ENCODE measurements at places on chromosomes 3 and 15.

DNA sequence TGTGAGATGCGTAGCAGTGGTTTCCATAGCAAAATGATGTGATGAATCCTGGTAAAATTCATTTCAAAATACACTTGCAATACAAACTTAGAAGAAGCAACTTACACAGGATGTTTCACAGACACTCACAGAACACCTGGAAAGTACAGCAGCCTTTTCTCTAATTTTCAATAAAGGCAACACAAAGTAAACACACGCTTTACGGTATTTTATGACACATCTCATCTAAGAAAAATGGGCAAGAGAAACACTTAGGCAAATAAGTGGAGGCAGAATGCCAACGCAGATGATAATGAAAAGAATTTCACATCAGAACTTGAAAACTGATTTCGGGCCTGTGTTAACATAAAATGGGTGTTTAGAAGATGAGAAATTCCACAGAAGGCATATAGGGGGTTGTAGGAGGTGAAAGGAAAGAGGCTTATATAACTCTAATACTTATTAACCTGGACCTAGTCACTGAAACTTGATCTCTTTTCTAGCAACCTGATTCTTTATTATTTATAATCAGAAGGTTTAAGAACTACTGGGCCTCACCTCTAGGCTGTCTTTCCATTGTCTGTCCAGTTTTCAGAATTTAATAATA, 25.6 kb upstream of the MAP3K13 start:
- DNase-seq: no peak

DNA sequence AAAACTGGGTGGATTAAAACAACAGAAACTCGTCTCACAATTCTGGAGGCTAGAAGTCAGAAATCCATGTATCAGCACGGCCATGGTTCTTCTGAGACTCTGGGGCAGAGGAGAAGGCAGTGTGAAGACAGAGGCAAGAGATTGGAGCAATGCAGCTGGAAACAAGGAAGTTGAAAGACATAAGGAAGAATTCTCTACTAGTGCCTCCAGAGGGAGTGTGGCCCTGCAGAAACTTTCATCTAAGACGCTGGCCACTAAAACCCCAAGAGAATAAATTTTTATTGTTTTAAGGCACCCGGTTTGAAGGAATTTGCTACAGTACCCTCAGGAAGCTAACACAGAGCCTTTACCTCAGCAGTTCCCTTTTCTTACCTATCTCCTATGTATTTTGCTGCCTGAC, 1012.2 kb upstream of the CADM2 start:
- DNase-seq: no peak

- no peak for DNase-seq
Measured at GRCh38 chr3:190266913-190267290, 55.3 kb downstream of the CLDN1 start.

- DNase-seq: no peak
Measured at GRCh38 chr15:66620744-66621344, 55.0 kb upstream of the LCTL start.

- DNase-seq: no peak
Measured at GRCh38 chr3:51538115-51538458, 432 bp upstream of the RAD54L2 start.

GRCh38 chr15:45468294-45468693, 54.3 kb downstream of the SLC30A4 start:
- no peak for DNase-seq

DNA sequence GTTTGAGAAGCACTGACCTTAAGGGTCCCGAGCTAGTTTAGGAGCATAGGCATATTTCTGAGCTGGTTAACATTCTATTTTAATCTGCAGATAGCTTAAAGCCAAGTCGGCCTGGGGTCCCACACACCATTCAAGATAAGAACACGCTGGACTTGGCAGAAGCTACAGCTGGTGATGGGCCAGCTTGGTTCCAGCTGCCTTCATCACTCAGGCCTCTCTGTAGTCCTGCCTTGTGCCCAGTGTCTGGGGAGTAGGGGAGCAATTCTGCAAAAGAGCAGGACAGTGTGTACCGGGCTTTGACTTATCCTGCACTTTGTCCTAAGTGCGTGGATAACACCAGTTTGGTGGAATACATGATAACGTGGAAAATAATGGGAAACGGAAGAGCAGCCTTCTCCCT, 164.5 kb downstream of the MEGF11 start:
- no peak for DNase-seq

DNA sequence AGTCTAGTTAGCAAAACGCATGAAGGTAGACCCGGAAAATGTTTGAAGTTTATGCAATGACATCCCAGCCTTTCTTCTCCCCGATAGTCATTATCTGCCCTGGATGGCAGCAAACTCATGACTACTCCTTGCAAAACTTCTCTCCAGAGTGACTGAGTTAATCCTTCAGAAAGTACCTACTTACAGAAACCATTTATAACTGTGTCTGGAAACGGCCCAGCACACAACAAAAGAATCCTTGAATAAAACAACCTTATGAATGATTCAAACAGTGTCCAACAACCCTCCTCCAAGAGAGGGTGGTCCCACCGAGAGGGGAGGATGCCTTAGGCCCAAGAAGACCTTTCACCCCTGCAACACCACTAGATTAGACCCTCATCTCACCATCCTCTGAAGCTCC, 14.2 kb downstream of the ST8SIA2 start:
- DNase-seq: no peak

DNA sequence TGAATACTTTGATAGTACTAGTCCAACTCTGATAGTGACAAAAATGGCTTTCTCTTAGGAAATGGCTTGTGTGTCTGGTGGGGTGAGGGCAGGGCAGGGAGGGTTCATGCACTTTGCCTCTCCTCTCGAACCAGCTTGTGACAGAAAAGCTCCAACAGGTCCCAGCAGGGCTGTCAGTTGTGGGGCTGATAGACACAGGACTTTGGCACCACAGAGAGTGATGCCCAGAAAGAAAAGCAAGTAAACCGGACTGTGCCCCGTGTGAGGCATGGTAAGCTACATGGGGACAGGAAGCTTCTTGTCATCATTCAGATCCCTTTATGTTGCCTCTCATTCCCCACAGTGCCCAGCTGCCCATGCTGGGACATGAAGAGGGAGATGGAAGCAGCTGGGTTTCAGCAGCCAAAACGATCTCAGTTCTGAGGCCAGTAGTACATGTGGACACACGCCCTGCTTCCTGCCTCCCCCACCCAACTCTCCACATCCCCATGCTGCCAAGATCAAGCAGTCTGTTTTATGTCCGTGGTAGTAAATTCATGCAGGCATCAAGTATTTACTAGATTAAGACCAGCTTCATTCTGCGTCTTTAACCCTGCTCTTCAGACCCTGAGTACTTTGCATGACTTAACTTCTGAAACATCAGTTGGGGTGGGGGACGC, 29.7 kb upstream of the LIPC start:
- DNase-seq: no peak

DNA sequence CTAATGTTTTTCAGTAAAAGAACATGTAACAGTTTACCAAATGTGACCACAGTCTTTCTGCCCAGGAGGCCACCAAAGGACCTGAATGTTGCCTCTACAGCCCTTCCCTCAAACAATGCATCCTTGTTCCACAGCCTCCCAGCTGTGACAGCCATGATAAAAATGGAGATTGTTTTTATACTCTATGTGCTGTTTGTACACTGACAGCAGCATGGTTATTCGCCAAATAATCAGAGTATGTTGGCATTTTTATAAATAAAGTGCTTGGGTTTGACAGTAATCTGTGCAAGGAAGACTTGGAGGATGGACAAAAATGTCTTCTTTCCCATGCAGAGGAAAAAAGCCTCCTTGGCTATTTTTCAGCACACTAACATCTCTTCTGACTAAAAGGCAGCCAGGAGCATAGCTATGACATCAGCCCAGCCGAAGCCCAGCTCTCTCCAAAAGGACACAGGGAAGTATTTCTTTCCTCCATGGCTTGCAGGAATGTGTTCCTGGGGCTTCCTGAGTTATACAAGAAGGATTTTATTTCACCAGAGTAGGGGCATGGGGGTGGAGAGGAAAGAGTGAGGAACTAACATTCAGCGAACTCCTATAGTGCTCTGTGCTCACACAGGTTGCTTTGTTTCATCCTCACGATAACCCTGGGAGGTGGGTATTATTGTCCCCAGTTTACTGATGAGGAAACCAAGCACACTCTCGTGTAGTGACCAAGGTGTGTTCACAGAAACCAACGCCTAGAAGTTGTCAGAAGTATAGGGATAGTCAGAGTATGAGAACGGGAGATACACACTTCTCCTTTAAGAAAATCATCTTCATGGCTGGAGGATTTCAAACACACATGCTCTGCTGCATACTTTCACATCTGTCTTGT, 339.7 kb downstream of the MECOM start:
- no peak for DNase-seq

GRCh38 chr3:148226246-148226645, 471.5 kb upstream of the AGTR1 start:
- no peak for DNase-seq

- DNase-seq: no peak
Measured at GRCh38 chr15:44501768-44502366, 35.1 kb upstream of the EIF3J start.

DNA sequence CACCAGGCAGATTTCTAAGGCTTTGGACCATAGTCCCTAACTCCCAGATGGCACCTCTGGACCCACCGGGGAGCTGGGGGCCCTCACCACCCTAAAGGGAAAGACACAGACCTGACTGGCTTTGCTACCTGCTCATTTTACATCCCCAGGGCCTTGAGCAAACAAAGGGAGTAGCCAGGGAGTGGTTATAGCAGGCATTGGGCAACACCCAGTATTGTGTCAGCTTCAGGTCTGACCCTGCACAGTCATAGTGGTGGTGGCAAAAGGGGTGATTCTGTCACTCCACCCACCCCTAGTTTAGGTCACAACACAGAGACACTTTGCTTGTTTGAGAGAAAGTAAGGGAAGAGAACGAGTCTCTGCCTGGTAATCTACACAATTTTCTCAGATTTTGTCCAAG, 352.5 kb downstream of the DIPK2A start:
- DNase-seq: no peak

DNA sequence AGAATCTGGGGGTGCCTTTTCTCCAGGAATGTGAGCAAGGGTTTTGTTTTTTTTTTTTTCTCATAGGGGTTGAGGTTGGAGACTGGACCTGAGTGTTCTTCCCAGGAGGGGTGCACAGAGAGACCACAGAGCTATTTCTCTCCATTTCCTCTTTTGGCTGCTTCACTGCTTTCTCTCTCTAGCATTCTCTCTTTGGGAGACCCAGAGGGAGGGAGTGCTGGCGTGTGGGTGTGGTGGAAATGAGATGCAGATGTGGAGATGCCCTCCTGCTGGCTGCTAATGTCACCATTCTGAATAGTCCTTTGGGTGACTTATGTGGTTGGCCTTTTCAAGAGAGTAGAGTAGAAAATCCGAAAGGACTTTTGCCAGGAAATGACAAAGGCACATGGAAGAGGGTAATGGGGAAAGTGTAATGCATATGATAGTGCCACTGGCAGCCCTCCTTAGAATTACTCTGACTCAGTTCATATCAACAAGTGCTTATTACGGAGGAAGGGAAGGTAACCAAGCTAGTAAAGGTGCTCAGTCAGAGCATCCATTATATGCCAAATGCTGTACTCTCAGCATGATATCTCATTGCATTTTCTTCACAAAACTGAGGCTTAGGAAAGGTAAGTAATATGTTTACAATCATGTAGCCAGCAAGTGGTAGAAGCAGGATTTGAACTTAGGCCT, 1.9 kb downstream of the SYN2 start:
- DNase-seq: no peak

- DNase-seq: no peak
Measured at GRCh38 chr3:106714400-106714799, 662.8 kb upstream of the CCDC54 start.

GRCh38 chr3:122587572-122587971, 10.1 kb downstream of the PARP15 start:
- DNase-seq: no peak

DNA sequence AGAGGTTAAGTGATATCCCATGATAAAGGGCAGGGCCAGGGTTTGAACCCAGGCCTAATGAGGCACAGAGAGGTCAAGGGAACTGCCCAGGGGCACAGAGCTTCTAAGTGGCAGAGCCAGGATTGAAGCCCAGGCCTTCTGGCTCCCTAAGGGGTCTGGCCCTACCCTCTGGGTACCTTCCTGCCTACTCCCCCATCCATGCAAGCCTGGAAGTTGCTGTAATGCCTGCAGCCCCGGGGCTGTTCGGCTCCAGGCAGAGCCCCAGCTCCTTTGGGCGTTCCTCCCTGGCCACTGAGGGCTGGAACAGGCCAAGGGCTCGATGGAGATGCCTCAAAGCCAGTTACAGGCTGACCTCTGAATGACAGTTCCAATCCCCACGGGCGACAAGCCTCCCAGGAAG, 4.5 kb downstream of the GRIP2 start:
- no peak for DNase-seq

- DNase-seq: no peak
Measured at GRCh38 chr3:27387625-27388024, 18.4 kb upstream of the NEK10 start.

- DNase-seq: no peak
Measured at GRCh38 chr3:115293321-115293720, 146.2 kb upstream of the ZBTB20 start.

DNA sequence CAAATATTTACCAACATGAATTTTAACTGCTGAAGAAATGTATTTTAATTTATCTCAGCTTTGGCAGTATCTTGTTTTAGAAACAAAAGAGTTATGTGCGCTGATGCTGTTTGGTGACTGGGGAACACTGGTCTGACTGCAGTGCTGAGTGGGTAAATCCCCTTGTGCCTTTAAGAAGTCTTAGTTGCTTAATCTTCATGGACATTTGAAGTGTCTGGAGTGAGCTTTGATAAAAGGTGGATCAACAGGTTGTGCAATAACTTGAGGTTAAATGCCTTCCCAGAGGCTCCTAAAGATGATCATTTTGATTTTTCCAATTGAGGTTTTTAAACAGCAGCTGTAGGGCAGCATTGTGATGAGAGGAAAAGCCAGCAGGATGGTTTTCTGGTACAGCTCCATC, 68.7 kb downstream of the TP63 start:
- DNase-seq: no peak

- no peak for DNase-seq
Measured at GRCh38 chr3:70871909-70872656, 559.6 kb upstream of the MDFIC2 start.

GRCh38 chr15:76344893-76345582, 8.5 kb downstream of the ISL2 start:
- no peak for DNase-seq

- DNase-seq: no peak
Measured at GRCh38 chr15:55183679-55184078, 13.1 kb downstream of the RSL24D1 start.

GRCh38 chr15:79987569-79987955, 16.6 kb upstream of the BCL2A1 start:
- DNase-seq: no peak

- no peak for DNase-seq
Measured at GRCh38 chr3:19596408-19596807, 337.6 kb downstream of the EFHB start.

DNA sequence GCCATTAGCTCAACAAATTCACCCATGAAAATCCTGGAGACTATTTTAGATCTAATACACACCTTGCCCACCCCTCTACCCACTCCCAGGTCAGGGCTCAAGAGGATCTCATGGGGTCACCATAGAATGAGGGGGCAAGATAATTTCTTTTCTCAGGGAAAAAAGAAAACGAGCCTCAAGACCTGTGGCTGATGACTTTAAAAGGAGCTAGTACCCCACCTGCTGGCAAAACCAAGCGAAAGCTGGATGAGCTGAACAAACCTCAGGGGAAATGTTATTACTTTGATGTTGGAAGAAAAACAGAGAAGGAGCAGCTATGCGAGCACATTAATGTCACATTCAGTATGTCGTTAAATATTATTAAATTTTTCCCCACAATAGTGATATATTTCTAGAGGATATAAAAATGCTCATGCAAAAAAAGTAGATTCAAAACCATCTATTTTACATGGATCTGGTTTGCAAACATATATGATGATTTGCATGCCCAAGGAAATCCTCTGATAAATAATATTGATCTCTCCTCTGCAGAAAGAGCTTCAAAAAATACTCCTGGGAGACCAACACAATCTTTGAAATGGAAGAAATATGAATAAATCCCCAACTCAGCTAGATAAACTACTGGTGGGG, 37.7 kb downstream of the PLD1 start:
- peak; percentile 36 for DNase-seq

Measured in activated CD4-positive, alpha-beta T cell treated with anti-CD3 and anti-CD28 coated beads, Interleukin-2, amount 50 U/mL, for 1 hour (primary cell).